ENCODE measurements at places on chromosomes 11 and 22.

DNA sequence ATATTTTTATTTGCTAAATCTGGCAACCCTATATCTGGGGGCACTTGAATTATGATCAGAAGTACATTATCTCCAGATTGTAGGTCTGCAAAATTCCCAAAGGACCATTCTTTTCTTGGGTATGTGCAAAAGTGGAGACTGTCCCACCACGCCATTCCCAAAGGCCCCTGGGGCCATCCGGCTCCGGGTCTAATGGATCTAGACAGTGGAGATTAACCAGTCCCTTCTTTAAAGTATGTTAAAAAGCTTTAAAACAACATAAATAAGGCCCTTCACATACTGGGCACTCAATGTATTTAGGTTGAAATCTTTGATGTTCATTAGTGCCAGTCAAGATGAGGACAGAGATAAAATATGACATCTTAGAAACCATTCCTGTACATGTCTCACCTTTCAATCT is 124.1 kb downstream of the MAML2 start:
- no peak for DNase-seq

- peak; percentile 78 for DNase-seq
These were observed 3.7 kb upstream of the DPF2 start for GRCh38 chr11:65329944-65330403.

- DNase-seq, result no peak
These were observed 63.2 kb downstream of the ALX4 start for GRCh38 chr11:44246726-44247125.

DNA sequence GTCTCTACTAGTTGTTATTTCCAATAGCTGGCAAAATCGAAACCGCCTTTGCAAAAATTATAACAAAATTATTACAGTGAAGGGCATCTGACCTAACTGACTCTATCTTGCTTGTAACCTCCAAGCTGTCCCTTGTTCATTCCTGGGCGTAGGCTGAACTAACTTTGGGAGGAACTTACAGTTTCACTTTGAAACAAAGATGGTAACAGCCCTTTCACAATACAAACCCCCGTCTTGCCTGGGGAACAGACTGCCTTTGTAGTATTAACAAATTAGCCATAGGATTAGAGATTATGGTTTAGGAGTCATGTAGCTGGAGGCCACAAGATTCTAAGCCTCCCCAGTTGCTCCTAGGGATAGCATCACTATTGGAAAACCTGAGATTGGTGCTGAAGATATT is 131.6 kb upstream of the HSD17B12 start:
- no peak for DNase-seq

DNA sequence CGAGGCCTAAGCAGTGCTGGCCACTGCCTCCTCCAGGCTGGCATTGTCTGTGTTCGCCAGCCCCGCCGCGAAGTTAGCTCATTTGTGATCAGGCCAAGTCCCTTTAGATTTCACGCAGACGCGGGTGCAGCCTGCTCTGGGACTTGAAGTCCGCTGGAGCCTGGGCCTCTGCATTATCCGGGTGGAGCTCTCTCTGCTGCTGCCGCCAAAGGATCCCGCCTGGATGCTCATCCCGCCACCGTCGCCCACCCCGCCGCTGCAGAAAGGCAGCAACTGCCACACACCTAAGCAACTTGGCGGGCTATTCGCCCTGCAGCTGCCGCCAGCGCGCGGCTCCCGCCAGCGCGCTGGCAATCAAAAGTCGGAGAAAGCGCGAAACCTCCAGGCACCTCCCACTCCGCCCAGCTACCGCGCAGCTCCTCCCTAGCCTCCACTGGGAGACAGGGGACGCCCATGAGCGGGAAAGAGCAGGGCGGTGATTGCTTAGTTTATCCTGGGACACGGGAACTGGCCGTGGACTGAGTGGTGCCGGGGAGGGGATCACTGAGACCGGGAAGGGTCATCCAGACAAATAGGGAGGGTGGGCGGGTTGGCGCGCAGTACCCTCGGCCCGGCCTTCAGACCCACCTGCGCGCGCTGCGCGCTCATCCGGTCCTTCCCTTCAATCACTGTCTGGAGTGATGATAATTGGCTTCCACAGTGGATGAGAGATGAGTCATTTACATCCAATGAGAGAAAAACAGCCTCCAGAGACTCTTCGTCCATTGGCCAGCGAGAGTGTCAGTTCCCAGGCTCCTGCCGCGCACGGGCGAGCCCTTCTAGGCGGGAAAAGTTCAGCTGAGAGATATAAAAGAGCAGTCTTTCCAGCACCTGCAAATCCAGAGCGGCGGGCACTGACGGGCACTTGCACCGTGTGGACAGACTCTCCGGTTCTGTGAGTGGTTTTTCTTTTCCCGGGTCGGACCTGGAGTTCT is at the start of gene FAM111B:
Gene FAM111B (plus strand): TSS at position 875 of the 974 bp plus-strand sequence. CDS start 2,389 bp downstream, outside the sequence.
- DNase-seq, result peak; percentile 42

DNA sequence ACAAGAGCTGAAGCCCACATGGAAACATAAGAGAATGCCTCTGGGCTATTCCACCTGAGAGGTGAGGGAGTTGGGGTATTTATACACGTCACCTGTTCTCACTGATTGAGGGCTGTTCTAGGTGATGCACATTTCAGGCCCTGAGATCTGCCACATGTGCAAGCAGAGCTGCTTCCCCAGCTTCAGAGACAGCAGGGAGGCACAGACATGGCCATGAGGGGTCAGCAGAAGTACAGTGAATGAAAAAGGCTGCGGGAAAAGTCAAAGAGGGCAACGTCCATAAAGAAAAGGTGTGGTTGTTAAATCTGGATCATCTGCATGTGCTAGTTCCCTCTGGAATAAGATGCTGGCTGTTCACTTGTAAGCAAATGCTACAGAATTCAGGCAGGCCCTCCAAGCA is 75.4 kb downstream of the GAB4 start:
- no peak for DNase-seq

DNA sequence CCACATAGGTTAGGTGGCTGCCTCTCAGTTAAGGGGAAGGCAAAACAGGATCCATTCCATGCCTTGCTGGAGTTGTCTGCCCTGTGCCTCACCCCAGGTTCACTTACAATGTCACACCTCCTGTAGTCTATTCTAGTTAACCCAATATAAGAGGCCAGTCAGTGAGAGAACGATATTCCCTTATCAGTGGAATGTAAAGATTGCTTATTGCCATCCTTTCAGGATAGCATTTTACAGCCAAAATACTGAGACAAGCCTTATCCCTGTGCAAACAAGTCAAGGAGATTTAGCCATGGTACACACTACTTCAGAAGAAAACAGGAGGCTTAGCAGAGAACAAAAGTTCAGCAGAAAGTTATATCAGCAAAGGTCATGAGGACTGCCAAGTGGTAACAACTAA is 5.5 kb downstream of the CYP2R1 start:
- DNase-seq, result no peak

DNA sequence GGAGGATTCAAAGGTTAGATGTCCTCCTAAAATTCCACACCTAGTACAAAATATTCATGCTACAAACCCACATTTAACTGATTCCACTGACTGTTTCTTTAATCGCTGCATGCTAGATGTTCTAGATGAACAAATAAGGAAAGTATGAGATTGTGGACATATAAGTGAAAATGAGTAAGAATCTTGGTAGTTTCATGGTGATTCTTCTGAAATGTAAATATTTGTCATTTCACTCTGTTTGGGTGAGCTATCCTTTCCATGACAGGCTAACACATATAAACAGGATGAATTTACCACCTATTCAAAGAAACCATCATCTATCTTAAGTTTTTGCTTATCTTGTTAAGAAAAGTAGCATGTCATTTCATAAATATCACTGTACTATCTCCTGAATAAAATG is 14.8 kb downstream of the OR5B3 start:
- no peak for DNase-seq

GRCh38 chr11:134921938-134922337 is 509.9 kb upstream of the B3GAT1 start:
- no peak for DNase-seq

DNA sequence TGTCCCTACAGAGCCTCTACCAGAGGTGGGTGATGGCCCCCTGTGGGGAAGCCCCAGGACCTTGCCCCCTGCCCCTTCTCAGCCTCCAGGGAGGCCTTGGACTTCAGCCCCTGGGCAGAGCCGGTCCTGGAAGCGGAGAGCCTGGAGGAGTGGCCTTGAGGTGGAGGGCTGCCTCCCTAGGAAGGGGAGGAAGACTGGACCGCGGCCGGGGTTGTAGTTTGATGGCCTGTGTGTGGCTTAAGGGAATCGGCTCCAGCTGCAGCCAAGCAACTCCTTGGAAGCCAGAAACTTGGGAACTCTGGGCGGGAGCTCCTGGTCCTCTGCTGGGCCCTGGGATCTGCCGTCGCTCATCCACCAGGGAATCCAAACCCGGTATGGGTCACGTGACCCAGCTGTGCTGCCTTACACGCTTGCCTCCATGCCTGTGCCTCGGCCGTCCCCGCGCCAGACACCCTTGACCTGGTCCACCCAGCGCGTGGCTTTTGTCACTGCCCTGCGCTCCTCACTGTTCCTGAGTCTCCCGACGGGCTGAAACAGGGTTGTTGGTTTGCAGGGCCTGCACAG is 23.5 kb upstream of the ARHGAP8 start:
- no peak for DNase-seq

GRCh38 chr11:84558085-84558905 is 1068.8 kb downstream of the DLG2 start:
- no peak for DNase-seq

GRCh38 chr11:61480261-61480993 is 28.1 kb upstream of the LRRC10B start:
- no peak for DNase-seq

Data from activated CD4-positive, alpha-beta T cell treated with anti-CD3 and anti-CD28 coated beads, Interleukin-2, amount 50 U/mL, for 4 hours (primary cell).